ENCODE measurements at places on chromosomes 13 and 19.
A peak's percentile ranks its signal among the peaks of the same experiment; 100 is the strongest.

GRCh38 chr13:51636349-51636890, 52.2 kb downstream of the WDFY2 start:
- no peak for DNase-seq

DNA sequence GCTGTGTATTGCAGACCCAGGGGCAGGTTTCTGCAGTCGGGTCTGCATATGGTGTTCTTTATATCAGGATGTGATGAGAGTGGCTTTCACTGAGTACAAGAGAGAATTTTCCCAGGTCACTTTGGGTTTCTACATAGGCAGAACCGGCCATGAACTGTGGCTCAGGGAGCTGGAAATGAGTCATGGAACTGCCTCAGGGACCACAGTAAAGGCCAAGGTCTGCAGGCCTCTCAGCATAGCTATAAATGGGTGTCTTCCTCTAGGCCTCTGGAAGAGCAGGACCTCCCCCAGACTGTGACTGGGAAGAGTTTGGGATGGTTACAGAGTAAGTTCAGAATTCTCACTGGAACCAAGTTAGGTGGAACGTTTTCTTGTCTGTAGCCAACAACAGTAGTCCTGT, 51.8 kb upstream of the ZNF681 start:
- DNase-seq = peak; percentile 66

GRCh38 chr19:5308451-5309437, 31.9 kb downstream of the PTPRS start:
- DNase-seq = peak; percentile 39

GRCh38 chr19:29495091-29495490, 30.7 kb upstream of the VSTM2B start:
- no peak for DNase-seq

DNA sequence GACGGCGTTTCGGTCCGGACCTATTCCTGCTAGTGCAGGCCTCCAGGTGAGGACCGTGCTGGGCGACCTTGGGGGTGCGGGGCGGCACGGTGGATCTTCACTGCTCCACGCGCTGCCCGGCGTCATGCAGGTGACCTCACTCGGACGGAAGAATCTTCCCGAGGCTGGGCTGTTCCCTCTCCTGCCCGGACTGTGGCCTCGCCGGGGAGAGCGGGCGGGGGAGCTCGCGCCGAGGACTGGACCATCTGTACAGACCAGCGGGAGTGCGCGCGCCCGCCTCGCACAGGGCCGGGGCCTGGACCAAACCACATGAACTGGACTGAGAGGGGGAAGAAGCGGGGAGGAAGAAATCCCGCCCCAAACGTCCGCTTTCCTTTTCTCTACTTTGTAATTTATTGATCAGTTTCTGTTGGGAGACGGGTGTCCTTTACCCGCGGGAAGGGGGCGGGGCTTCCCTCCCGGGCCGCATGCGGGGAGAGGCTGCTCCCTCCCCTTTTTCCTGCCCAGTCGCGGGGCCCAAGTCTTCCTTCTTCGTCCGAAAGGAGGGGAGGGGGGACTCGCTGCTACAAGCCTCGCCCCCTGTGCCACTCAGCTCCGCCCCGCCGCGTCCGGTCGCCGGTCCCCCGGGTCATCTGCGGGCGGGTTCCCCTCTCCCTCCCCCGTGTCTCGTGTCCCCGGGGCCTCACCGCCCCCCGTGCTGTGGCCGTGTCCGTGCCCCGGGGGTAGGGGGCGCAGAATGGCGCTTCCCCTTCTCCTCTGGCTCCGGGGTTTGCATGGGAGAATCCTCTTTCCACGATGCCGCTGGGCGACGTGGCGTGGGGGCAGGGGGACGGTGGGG, 4.9 kb downstream of the HRC start:
- peak; percentile 80 for DNase-seq

DNA sequence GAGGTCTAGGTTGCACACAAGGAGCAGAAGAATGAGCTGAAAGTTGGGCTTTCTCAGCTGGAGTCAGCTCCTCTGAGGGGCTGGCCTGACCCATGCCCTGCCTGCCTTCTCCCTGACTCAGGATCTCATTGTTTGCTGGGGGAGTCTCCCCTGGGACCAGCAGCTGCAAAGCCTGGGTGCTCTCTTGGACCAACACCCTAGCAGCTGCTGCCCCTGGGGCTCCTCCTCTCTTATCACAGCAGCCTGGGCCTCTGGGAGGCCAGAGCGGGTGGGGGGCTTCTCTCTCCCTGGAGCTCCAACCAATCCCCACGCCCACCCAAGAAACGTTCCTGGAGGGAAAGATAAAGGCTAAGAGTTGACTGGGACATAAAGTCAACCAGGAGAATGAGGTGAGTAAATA, 1.6 kb upstream of the FCGBP start:
- DNase-seq = no peak

DNA sequence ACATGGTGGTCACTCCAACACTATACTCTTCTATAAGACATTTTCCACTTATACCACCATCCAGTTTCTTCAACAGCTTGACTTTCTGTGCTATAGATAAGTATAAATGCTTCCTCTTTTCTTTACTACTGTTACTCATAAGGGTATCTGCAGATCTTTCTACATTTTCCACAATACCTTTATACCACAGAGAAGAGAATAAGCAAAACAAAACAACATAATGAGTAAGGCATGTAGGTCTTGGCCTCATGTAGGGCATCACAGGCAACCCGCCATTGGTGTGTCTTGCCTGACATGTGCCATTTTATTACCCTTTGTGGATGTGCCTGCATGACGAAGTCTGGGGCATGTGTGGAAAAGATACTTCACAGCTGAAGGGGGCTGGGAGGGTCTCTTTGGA, 265.3 kb upstream of the STARD13 start:
- DNase-seq = no peak

- DNase-seq = no peak
Measured at GRCh38 chr19:2645826-2646225, 56.7 kb downstream of the GNG7 start.

DNA sequence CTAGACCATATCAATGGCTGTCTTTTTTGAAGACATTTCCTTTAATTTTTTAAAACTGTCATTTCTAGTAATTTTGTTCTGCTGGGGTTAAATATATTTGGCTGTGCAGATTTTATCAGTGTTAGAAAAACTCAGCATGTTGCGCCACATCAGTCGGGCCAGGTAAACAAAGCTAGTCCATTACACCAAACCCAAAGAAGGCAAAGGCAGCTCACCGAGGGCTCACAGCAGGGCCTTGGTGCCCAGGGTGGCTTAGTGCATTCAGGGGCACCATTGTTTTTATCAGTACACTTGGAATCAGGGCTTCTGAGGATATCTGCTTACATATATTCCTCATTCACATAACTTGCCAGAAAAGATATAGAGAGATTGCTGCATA, 22.2 kb downstream of the SPATA13 start:
- no peak for DNase-seq

DNA sequence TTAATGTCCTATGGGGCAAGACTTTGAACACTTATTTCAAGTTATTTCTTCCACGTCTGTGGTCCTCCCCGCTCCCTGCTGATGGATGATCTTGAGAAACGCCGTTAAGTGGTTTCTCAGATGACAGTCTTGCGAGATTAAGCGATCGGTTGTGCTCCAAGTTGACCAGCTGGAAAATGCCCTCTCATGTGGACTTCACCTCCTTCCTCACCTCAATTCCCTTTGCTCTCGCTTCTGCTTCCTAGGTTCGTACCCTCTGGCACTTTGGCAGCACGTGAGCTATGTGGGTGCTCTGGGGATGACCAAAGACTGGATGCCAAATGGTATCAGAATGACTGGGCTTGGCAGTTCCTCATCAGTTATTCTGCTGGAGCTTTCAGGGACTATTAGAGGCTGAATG, 480.0 kb downstream of the ZNF536 start:
- no peak for DNase-seq

DNA sequence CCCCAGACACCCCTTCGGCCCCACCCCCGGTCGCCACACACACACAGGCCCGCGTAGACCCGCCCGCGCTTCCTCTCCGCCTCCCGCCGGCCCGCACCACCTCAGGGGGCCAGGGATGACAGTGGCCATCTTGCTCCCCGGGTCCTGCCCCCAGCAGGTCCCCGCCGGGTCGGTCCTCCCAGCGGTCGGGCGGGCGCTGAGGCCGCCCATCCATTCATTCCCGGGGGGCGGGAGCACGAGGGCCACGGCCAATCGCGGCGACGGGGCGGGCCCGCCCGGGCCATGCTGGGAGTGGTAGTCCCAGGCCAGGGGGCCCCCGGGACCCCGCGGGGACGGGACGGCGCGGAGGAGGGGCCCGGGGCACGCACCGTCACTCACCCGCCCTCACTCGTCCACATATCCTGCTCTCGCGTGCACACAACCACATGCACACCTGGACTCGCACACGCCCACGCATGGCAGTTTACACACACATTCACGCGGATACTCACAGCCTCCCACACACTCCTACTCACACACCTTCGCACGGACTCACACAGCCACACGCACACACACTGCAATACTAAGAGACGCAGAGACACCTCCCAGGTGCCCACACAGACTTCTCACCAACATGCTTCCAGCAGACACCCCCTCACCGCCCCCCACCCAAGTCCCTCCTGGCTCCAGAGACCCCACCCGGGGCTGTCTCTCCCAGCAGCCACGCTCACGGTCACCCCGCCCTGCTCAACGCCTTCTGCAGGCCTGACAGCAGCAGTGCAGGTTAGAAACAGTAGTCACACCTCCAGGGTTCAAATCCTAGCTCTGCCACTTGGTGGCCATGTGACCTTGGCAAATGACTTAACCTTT, at the start of gene DPF1:
Gene DPF1 (minus strand): TSS at position 209 of the 849 bp plus-strand sequence. CDS start 80 bp downstream, at position 129.
- DNase-seq = peak; percentile 87

DNA sequence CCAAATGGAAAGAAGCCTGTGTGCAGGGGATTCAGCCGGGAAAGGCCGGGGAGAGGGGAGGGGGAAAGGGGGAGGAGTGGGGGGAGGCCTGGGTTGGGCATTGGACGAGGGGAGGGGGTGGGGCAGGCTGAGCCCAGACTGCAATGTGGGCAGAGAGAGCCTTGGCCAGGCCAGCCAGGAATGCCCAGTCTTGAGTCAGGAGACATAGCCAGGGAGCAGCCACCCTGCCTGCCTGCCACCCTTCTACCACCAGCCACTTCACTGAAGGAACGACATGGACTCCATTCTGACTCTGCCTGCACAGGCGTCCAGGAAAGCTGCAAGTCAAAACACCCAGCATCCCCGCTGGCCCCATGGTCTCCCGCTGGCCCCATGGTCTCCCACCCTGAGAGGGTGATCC, 498 bp downstream of the PROZ start:
- no peak for DNase-seq

DNA sequence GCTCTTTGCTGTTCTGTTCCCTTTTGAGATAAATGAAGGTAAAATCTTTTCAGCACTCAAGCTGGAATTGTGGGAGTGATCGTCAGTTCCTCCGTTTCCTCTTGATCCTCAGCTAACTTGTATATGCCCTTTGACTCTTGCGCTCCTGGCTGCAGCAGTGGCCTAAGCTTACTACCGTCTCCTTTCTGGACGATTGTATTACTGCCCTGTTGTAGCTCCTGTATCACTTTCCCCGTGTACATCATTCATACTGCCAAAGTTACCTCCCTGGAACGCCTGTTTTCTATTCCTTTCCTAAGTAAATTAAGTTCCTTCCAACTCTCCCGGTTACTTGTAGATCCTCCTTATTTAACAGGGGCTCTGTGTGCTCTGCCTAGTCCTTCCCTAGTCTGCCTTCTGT, 36.9 kb downstream of the WASF3 start:
- no peak for DNase-seq

GRCh38 chr19:1511318-1512317, 1.2 kb downstream of the ADAMTSL5 start:
- DNase-seq = no peak

DNA sequence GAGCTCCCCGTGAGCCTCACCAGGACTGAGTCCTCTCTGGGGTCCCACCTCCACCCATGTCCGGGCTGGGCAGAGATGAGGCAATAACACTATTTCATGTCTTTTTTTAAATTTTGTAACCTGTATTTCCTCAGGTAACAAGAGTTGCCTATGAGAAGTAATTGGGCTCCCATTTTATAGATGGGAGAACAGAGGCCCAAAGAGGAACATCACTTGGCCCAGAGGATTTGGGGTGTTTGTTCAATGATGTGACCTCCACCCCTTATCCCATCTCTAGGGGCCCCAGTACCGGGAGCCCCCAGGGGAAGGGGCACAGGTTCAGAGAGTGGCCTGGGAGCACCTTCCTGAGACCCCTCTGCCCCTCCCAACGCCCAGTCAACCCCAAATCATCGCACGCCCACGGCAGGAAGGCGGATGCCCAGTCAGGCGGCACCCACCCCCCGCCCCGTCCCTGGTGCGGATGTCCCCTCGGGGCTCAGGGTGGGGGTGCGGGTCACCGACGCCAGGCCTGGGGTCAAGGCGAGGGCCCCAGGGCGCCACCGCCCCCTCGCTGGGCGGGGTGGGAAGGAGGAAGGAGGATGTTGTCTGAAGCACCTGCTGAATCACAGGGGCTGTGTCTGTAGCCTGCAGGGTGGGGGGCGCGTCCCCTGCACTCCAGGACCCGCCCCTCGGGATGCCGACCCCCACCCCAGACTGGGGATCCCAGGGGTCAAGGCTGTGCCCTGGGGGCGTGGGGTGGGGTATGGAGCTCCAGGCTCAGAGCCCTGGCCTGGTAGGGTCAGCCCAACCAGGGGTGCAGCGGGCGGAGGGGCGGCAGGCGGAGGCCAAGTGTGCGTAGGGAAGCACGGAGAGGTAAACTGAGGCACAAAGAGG, 9.0 kb upstream of the CIRBP start:
- DNase-seq = peak; percentile 62

GRCh38 chr13:40350283-40350992, 316.0 kb downstream of the FOXO1 start:
- no peak for DNase-seq

DNA sequence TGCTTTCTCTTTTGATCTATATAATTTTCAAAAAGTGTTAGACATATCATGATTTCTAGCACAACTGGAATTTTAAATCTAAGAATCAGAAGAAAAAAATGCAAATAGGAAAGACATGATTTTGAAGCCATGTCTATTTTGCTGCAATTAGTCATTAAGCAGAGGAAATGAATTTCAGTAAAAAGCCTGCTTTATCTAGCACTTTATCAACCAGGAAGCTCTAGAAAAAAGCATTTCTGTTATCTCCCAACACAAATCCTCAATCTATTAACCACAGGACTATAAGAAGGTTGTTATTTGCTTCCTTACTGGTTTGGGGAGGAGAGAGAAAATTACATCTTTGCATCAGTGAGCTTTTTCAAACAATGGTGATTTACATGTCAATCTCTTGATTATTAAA, 716.7 kb downstream of the DIAPH3 start:
- DNase-seq = no peak

DNA sequence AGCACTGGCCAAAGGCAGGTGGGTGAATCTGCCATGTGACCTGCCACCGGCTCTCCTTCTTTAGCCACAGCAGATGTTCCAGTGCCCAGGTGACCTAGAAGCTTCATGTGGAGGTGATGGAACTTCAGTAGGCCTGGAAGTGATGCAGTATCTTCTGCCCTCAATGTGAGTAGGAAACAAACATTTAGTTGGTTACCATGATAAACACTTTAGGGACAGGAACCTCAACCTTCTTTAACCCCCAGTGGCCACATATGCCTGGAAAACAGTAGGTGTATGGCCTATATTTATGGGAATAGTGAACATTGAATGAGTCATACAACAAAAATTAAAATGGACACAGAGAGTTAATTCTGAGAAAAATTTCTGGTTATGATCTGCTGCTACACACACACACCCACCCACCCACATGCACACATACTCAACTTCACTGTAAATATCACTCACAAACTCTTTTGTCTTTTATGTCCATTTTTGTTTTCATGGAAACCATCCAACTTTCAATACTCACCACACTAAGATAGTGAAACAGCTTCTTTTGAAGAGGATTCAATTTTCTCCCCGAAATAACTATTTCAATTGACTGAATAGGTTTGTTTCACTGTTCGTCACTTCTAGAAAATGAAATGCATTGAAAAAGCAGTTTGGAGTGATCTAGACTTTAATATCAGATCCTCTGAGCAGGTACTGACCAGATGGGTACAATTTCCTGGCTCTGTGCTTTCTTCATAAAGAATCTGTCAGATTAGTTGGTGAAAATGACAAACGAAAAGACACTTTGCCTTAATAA, 97.3 kb downstream of the STARD13 start:
- peak; percentile 48 for DNase-seq

All from ELR (cell line).